ENCODE measurements at places on chromosomes 2 and 18.

DNA sequence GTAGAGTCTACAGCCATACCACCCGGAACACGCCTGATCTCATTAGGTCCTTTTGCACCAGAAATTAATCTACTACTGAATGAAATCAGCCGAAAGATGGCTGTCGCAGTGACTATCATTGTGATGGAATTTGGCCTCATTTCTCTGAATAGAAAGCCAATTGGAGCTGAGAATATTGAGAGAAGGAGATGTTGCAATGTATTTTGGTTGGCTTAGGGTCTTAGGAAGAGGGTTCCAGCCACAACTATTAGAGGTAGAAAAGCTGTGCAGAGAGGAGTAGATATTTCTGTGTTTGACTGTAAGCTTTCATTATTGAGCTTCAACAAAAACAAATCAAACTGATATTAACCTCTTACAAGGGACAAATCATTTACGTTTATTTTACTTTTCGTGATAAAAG lies 98.1 kb downstream of the THSD7B start:
- DNase-seq: no peak

DNA sequence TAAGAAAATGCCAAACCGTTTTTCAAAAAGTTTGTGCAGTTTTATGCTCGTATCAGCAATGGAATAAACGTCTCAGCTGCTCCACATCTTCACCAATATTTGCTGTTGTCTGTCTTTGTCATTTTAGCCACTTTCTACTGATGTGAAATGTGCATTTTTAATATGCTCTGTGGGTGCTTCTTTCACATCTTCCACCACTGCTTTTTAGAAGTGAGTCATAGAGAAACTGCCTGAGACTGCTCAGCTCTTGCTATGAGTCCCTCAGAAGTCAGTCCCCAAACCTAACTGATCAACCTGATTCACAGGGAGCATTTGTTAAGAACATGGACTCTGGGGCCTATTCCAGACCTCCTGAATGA lies 41.0 kb upstream of the EPC2 start:
- DNase-seq: no peak

DNA sequence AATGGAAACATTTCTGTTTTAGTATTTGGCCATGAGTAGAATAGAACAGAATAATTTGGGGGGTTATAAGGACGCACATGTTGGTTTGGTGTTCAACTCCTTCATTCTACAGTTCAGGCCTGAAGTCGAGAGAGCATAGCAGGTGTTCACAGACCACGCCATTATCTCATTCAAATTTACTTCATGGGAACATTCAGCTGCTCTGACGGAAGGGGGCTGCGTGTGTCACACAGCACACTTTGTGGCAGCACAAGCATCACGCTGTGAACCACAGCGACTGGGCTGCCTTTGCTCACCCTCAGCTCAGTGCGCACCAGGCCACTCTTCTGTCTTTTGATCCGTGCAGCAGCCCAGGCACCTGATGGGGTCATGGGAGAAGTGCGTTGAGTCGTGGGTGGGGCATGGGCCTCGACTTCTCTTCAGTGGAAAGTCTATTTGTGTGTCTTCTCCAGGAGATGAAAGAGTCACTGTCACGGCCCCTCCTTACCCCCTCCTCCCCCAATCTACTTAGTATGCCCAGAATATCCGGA lies 348.6 kb upstream of the SALL3 start:
- DNase-seq: peak; percentile 5

GRCh38 chr2:82215212-82215611 lies 1910.7 kb upstream of the LRRTM1 start:
- DNase-seq: no peak

DNA sequence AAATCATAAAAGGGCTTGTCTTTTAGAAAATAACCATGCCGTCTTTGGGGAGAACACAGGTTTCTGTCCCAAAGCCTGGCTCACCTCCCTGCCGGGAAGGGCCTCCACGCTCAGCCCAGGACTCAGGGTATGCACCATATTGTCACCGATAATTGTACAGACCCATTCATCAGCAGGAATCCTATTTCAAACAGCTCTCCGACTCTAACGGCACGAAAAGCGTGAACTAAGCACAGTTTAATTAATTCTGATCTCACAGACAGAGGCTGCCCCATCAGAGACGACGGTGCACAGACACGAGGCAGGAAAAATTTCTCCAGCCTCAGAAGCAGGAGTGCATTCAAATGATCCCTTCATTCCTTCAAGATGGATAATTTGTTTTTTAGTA lies 276.2 kb downstream of the MYCN start:
- DNase-seq: no peak

DNA sequence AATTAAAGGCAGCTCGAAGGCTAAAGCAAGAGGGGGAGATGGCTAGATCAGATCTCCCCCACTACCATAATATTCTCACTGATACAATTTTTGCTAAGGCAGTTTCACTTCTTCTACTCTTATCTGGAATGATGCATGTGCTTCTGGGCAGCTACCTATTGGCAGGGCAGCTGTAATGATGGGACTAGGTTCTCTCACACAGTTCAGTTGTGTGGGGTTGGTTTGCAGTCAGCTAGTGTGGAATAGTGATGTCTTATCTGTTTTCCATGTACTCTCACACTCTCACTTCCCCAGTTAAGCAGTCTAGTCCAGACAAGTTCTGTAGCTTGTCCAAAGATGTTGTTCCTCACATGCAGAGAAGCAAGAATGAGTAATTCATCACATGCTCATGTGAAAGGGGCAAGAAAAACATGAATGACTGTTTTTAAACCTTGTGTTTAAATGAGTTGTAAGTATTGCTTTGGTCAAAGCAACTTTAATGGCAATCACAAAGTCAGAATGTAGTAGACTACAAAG lies 836.1 kb downstream of the CBLN2 start:
- DNase-seq: no peak

Measured in right forelimb (tissue), 1 donor.